ENCODE measurements at places on chromosomes 3 and 15. TPM values are rescaled to one million over a fixed set of nuclear protein-coding genes. Genes with fewer than 3 reads are reported as not detected.
A peak's percentile ranks its signal among the peaks of the same experiment; 100 is the strongest.

DNA sequence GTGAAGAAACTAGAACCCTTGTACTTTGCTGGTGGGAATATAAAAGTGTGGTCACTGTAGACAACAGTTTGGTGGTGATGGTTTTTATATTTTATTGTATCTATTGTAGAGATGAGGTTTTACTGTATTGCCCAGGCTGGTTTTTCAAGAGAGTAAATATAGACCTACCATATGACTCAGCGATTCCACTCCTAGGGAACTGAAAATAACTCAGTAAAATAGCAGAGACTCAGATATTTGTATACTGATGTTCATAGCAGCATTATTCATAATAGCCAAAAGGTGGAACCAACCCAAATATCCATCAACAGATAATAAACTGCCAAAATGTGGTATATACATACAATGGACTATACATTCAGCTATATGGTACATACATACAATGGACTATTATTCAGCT lies 68.8 kb upstream of the IL12A start:
- DNase-seq: no peak

The IQCF5 gene
- not detected for total RNA-seq

The BSN gene
- total RNA-seq: 0.21 TPM

GRCh38 chr3:16251316-16252085 lies 13.2 kb downstream of the DPH3 start:
- no peak for DNase-seq

The ANP32A gene
- total RNA-seq: 177 TPM

GRCh38 chr3:49018707-49019006 lies 277 bp upstream of the DALRD3 start:
- no peak for DNase-seq

- no peak for DNase-seq
Observed at GRCh38 chr3:190554197-190554596, 40.3 kb downstream of the IL1RAP start.

- DNase-seq: no peak
Observed at GRCh38 chr3:138493804-138494606, 59.6 kb downstream of the ESYT3 start.

DNA sequence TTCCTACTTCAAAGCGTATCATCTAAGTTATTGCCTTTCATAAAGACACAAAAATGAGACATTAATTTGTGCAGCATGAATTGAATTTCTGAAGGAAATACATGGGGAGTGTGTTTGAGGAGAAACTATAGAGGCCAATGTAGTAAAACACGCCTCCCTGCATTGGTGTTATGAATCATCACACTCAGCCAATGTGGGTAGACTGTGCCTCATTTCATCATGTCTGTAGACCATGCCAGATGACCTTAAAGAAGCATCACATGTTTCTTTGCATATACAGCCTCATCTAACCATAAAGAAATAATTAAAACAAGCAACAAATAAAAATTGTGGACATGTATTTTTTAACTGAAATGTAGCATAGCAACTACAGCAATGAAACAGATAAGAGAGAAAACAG lies 486.0 kb upstream of the ADAMTS9 start:
- no peak for DNase-seq

The UACA gene
- total RNA-seq: 57.3 TPM

The TRIM59 gene
- 7.5 TPM for total RNA-seq

DNA sequence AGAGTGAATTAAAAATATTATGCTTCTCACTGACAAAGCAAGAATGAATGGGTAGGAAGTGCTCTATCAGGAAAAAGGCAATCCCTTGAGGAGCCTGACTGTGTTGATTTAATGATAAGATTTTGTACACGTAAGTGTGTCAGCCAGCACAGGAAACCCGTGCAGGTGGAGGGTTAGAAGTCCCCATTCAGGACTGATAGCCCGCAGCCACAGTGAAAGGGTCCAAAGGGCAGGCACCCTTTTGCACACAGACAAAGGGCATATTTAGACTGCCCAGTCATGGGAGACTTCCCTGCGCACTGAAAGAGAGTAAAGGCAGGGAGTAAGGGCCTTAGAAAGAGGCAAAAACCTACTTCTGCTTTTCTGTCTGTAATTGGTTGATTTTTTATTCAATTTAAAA lies 26.4 kb upstream of the SKIL start:
- DNase-seq: peak; percentile 90

- DNase-seq: no peak
Observed at GRCh38 chr15:94580211-94580885, 349.0 kb downstream of the MCTP2 start.

GRCh38 chr15:62753518-62754221 lies 288.9 kb upstream of the TPM1 start:
- DNase-seq: no peak

DNA sequence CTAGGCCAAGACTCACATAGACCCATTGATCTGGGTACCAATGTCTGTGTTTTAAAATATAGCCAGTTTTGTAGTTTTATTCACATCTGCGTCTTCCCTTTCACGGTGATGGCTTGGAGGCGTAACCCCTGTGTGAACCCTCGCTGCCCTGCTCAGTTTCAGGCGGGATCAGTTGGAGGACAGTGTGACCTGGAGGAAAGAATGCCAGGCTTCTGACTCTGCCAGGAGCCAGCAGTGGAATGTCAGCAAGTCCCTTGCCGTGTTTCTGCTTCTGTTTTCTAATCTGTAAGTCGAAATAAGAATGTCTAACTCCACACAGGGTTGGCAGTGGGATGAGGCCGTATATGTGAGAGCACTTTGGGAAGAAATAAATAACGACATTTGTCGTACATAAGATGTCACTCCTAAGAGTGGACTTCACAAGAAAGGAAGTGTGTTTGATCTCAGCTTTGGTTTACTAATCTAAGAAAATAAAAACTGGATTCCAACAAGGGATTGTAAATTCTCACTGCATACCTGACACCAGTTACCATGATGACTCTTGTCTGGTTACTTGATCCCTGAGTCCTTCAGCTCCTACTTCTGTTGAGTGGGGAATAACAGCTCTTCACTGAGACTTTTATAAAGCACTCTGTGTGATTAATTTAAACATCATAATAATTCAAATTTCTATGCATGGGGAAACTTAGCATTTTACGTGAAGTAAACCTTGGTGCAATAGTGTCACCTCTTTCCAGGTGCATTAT lies 6.3 kb upstream of the CA12 start:
- no peak for DNase-seq

- no peak for DNase-seq
Observed at GRCh38 chr3:178986456-178986855, 85.2 kb downstream of the ZMAT3 start.

GRCh38 chr15:101089579-101090427 lies 162.0 kb downstream of the CHSY1 start:
- DNase-seq: no peak

The FETUB gene
- 0.22 TPM for total RNA-seq

The WDR53 gene
- total RNA-seq: 8.0 TPM

GRCh38 chr3:185843635-185844034 lies 18.8 kb upstream of the IGF2BP2 start:
- DNase-seq: no peak

The TMOD2 gene
- 2.4 TPM for total RNA-seq

The GREM1 gene
- total RNA-seq: 18.9 TPM

DNA sequence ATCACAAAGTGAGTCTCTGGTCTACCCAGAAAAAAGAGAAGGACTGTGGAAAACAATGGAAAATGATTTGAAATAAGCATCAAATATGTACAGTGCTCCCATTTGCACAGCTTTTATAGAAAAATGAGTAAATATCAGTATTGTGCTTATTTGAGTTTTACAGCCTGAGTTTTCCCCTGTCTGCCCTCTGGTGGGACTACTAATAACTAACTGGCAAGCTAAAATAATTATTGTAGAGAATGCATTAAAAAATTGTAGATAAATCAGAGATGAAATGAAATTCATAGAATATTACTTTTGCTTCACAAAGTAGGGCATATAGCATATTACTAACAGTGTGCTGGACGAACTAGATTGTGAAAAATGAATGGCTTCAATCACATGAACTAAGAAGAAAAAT lies 287.1 kb downstream of the NAALADL2 start:
- DNase-seq: no peak

DNA sequence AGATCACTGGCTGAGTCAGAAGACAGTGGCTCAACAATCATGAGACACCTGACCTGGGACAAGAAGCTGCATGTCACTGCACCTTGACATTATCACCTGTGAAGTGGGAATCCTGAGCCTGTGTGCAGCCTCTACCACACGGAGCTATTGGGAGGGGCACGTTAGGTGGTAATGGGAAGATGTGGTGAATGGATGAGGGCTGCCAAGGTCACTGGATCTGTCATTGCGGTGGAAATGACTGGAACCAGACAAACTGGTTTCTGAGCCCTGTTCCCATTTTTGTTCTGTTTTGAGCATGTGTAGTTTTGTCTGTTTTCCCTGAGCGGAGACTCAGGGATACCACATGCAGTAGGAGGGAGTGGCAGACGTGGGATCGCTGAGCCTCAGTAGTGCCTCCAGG lies 235.5 kb downstream of the OPA1 start:
- no peak for DNase-seq

GRCh38 chr3:57031631-57032541 lies 28.6 kb upstream of the SPATA12 start:
- no peak for DNase-seq

GRCh38 chr3:155847993-155848392 lies 6.2 kb downstream of the SLC33A1 start:
- DNase-seq: no peak

GRCh38 chr3:186979852-186980251 lies 49.5 kb downstream of the ST6GAL1 start:
- DNase-seq: no peak
